ENCODE measurements at places on chromosomes 2 and 18. TPM values are rescaled to one million over a fixed set of nuclear protein-coding genes. Genes with fewer than 3 reads are reported as not detected.
A peak's percentile ranks its signal among the peaks of the same experiment; 100 is the strongest.

DNA sequence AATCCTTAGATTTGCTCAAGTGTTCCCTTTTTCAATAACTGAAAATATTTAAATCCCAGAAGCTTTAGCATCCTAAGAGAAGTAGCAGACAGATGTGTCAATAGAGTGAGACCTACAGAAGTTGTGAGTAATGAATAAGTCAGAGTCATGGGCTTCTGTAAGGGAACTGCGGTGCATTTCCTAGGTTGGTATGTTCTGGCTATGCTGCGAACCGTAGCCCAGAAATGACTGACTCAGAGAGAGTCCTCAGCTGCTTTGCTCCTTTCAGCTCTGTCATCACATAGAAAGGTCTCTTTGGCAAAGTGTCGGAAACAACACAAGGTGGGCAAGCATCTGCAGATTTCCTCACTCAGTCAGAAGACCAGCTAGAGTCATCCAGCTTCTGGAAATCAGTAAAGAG lies 297.1 kb downstream of the ARHGAP15 start:
- DNase-seq: no peak

DNA sequence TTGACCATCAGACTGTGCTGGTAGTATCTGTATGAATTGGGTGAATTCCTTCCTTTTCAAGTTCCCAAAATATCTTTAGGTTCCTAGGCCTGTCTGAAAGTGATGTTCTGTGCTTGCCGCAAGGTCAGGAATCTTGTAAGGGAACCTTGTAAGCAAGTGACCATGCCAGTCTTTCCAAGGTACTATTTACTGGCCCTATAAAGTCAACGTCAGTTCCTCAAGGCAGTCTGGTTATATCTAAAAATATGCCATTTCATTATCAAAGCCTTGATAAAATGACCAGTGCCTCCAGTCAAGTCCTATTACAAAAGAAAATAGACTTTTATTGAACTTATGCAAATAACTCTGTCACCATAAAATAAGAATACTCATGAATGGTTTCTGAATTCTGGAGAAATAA lies 88.4 kb upstream of the TPO start:
- DNase-seq: no peak

DNA sequence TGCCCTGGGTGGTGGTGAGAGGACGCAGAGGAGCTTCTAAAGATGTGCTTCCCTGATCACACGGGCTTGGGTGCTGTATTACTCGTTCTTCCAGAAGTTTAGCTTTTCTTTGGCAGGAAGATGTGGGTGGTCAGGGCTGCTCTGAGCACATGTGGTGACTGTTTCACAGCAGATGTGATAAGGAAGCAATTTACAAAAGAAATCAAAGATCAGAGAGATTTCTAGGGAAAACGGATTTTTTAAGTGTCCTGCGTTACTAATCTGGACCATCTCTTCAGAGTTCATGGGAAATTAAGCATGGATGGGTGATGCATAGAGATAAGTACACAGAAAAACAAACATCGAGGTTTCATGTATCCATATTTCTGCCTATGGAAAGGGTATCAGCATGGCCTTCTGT lies 99.4 kb downstream of the WDSUB1 start:
- DNase-seq: no peak

- DNase-seq: peak; percentile 57
Observed at GRCh38 chr2:217858519-217859491, 144.0 kb downstream of the TNS1 start.

- no peak for DNase-seq
Observed at GRCh38 chr2:215724146-215724545, 288.3 kb upstream of the FN1 start.

GRCh38 chr2:238462782-238463396 lies 36.2 kb downstream of the ASB1 start:
- peak; percentile 25 for DNase-seq

GRCh38 chr18:32542221-32542798 lies 71.6 kb upstream of the GAREM1 start:
- no peak for DNase-seq

DNA sequence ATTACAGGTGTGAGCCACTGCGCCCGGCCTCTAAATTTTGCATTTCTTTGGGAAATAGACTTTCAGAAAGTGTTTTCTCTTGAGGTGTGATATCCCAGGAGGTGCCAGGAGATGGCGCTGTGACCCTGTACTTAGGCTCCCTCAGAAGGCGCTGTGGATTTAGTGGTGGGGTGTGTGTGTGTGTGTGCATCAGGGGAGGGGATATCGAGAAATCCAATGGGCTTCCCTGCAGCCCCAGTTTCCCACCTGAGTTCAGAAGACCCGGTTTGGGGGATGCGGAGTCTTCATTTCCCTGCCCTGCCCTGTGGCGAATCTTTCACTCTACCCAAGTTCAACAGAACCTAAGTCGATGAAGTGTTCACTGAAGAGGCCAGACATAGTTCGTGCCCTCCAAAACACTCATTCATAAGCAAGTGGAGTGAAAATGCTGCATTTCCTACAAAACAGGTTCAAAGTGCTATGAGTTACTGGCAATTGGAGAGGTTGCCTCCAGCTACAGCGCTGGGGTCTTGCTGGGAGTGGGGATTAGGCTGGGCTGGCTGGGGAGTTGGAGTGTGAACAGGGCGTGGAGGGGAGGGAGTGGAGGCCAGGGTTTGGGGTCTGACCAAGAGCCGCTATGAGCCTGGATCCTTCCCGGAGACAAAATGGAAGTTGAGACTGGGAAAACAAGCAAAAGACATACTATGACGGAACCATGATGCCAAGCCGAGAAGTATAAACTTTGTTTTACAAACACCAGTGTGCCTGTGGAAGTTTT lies 6.5 kb upstream of the WNT6 start:
- DNase-seq: peak; percentile 50

DNA sequence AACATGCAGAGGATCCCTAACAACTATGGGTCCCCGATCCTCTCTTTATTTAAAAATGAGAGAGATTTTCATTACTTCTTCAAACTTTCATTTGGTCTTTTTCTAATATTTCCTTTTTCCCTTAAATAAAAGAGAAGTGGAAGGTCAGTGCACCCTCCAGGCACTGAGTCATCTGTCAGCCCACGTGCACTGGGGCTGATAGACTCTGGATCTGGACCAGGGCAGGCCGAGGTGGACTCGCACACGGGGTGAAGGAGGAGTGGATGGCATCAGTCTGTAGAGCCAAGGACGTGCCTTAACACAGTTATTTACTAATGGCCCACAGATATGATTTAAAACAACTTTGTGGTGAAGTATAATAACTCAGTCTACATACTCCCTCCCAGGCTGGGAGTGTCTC lies 214.4 kb upstream of the TMEM200C start:
- DNase-seq: no peak

The PNO1 gene
- total RNA-seq: 5.1 TPM

The DLX2 gene
- not detected for total RNA-seq

Data from mucosa of descending colon (tissue), 3 donors.